ENCODE measurements at places on chromosomes 12 and 14. TPM values are rescaled to one million over a fixed set of nuclear protein-coding genes. Genes with fewer than 3 reads are reported as not detected.
A peak's percentile ranks its signal among the peaks of the same experiment; 100 is the strongest.

Gene ADAMTS20
- total RNA-seq = 0.33 TPM

DNA sequence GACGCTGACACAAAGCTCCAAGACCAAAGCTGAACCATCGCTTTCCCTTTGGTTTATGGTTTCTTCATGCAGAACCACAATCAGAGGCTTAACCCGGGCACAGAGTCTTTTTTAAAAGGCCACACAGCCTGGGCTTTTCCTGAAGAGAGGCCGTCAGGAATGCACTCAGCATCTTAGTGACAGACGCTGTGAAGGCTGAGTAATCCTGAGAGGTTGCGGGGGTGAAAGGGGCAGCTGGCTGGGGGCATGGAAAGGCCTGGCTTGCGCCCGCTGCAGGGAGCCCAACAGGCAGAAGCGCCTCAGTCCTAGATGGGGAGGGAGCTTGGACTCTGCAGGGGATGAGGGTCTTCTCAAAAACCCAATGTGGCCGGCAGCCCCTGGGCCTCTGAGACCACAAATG is 13.6 kb downstream of the CTDSP2 start:
- H3K4me1 ChIP-seq = peaks cover 55% of the 10 kb centered on the region
- peak overlapping the region; percentile 73 for H3K27ac ChIP-seq
- H3K4me3 ChIP-seq = no peak overlapping the region
- no peaks in the 10 kb centered on the region for H3K27me3 ChIP-seq
- no peak for DNase-seq

DNA sequence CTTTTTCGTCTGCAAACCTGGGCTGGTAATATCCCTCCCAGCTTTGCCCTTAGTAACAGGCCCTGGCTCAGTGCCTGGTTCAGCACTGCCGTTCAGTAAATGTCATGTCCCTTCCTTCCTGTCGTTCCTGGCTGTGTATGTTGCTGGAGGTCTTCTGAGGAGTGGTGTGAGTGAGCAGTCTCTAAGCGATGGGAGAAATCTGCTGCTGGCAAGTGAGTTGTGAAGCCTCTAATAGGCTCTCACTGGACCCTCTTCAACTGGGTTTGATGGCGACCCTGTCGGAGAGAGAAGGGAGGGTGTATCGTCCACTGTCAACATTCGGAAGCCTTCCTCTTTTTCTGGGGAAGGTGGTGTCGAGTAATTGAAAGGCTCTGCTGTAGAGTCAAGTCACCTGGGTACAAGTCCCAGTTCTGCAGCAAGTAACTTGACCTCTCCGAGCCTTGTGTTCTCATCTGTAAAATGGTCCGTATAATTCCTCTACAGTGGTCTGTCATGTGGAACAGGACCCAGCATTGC is 62.8 kb downstream of the HRK start:
- H3K4me3 ChIP-seq = peak overlapping the region; percentile 63
- H3K4me1 ChIP-seq = no peaks in the 10 kb centered on the region
- peak overlapping the region; percentile 95 for H3K27ac ChIP-seq
- no peaks in the 10 kb centered on the region for H3K27me3 ChIP-seq
- H3K36me3 ChIP-seq = no peaks in the 10 kb centered on the region

DNA sequence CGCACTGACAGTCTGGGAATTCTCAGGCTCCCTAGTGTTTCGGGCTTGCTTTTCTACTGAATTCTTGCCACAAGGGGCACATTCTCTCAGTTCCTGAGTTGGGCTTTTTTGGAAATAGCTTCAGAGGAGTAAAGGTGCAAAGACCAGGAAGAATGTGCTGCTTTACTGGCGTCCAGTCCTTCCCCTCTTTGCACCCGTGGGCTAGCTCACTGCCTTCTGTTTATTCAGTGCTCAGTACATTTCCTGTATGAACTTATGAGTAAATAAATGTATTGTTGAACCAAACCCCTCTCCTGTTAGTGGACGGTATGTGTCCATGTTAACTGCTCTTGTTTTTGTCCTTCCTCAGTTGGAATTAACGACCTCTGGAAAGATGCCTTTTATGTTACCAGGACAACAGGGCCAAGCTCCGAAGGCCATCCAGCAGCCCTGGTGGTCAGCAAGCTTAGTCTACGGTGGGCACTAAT is 24.0 kb downstream of the GSG1 start:
- H3K4me3 ChIP-seq = no peak overlapping the region
- H3K4me1 ChIP-seq = no peaks in the 10 kb centered on the region
- H3K27ac ChIP-seq = no peak overlapping the region
- no peaks in the 10 kb centered on the region for H3K36me3 ChIP-seq
- DNase-seq = no peak

DNA sequence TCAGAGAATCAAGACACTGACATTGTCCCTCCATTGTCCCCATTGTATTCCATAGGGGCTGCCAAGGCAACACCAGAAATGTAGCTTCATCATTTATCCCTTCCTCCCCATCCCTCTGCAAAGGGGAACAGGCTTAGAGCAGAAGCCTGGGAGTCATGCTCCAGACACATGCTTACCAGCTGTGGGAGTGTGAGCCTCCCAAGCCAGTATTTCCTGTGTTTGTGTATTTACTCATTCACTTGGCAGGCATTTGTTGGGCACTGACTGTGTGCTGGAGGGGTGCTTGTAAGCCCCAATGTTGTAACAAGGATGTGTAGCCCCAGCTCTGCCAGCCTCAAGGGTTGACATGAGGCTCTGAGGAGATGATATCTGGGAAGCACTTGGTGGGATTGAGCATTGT is 46.0 kb upstream of the TCL1A start:
- H3K27ac ChIP-seq = no peak overlapping the region
- no peaks in the 10 kb centered on the region for H3K36me3 ChIP-seq
- no peaks in the 10 kb centered on the region for H3K4me1 ChIP-seq
- H3K27me3 ChIP-seq = peaks cover 20% of the 10 kb centered on the region
- no peak for DNase-seq
